Body of pancreas (tissue), 4 donors: ENCODE measurements at places on chromosomes 6 and 20. TPM values are rescaled to one million over a fixed set of nuclear protein-coding genes. Genes with fewer than 3 reads are reported as not detected.
A peak's percentile ranks its signal among the peaks of the same experiment; 100 is the strongest.

The PREX1 gene
- 9.1 TPM for total RNA-seq

The SIRPD gene
- not detected for total RNA-seq

The SOX18 gene
- total RNA-seq, result 6.5 TPM

GRCh38 chr6:14875481-14876063 lies 370.3 kb upstream of the JARID2 start:
- no peak overlapping the region for H3K27ac ChIP-seq
- no peak overlapping the region for H3K4me3 ChIP-seq
- H3K27me3 ChIP-seq, result no peaks in the 10 kb centered on the region
- no peaks in the 10 kb centered on the region for H3K4me1 ChIP-seq
- no peaks in the 10 kb centered on the region for H3K36me3 ChIP-seq
- no peak for DNase-seq

- no peak overlapping the region for H3K4me3 ChIP-seq
- no peaks in the 10 kb centered on the region for H3K4me1 ChIP-seq
- no peaks in the 10 kb centered on the region for H3K27me3 ChIP-seq
- DNase-seq, result no peak
Observed at GRCh38 chr6:47938405-47938804, 156.6 kb downstream of the OPN5 start.

The DEF6 gene
- total RNA-seq, result 10.2 TPM

The DOK5 gene
- 1.3 TPM for total RNA-seq

- no peak overlapping the region for H3K4me3 ChIP-seq
- DNase-seq, result no peak
- H3K27me3 ChIP-seq, result no peaks in the 10 kb centered on the region
- H3K4me1 ChIP-seq, result no peaks in the 10 kb centered on the region
- H3K27ac ChIP-seq, result no peak overlapping the region
- H3K36me3 ChIP-seq, result no peaks in the 10 kb centered on the region
Observed at GRCh38 chr6:142568857-142569597, 267.2 kb downstream of the ADGRG6 start.

The MYBL2 gene
- 3.6 TPM for total RNA-seq

- H3K4me3 ChIP-seq, result no peak within 1 kb of the TSS
- H3K27me3 ChIP-seq, result peaks cover 21% of the 10 kb centered on the region
- no peak within 1 kb of the TSS for H3K27ac ChIP-seq
- H3K36me3 ChIP-seq, result no peaks in the 10 kb centered on the region
- H3K4me1 ChIP-seq, result peaks cover 61% of the 10 kb centered on the region
- peak; percentile 55 for DNase-seq
Observed at GRCh38 chr20:46308258-46309157, at the start of gene CDH22. CDH22 (minus strand) TSS chr20:46308498; CDS start chr20:46251294, 57,204 bp downstream.

- no peak for DNase-seq
- no peak overlapping the region for H3K4me3 ChIP-seq
- H3K4me1 ChIP-seq, result no peaks in the 10 kb centered on the region
Observed at GRCh38 chr6:28695715-28696114, 170.0 kb downstream of the GPX5 start.

GRCh38 chr6:115847671-115848070 lies 213.0 kb downstream of the FRK start:
- H3K4me3 ChIP-seq, result no peak overlapping the region
- no peaks in the 10 kb centered on the region for H3K36me3 ChIP-seq
- DNase-seq, result no peak
- H3K27ac ChIP-seq, result no peak overlapping the region
- H3K4me1 ChIP-seq, result no peaks in the 10 kb centered on the region

DNA sequence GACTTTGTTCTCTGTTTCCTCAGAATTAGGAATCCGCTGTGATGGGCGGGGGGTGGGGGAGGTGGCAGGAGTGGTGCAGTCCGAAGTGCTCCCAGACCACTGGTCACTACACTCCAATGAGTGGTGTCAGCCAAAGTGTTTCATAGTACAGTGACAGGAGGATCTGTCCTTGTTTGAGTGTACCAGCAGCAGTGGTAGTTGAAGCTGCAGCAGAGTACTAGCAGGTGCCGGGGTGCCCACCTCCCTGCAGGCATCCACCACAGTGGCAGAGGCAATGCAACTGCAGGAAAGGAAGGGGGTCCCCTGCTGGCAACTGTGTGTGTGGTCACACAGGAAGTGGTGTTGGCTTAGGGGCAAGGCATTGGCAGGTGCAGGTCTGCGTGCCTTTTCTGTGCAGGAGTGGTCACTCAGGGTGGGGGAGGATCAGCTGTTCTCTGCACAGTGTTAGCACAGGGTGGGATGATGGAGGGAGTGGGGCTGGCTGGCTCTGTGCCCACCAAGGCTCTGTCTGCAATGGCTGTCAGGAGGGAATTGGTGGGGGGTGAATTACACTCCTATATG lies 9.7 kb downstream of the HLA-DOB start:
- no peaks in the 10 kb centered on the region for H3K27me3 ChIP-seq
- no peak overlapping the region for H3K27ac ChIP-seq
- no peaks in the 10 kb centered on the region for H3K36me3 ChIP-seq
- H3K4me1 ChIP-seq, result no peaks in the 10 kb centered on the region
- H3K4me3 ChIP-seq, result no peak overlapping the region
